Activated T-helper 9 cell treated with anti-CD3 and anti-CD28 coated beads, Interleukin-2, amount 50 U/mL, for 16 hours (primary cell): ENCODE measurements at places on chromosomes 2 and 18.
A peak's percentile ranks its signal among the peaks of the same experiment; 100 is the strongest.

- DNase-seq: no peak
These were observed 88.1 kb downstream of the ASXL2 start for GRCh38 chr2:25790074-25790790.

DNA sequence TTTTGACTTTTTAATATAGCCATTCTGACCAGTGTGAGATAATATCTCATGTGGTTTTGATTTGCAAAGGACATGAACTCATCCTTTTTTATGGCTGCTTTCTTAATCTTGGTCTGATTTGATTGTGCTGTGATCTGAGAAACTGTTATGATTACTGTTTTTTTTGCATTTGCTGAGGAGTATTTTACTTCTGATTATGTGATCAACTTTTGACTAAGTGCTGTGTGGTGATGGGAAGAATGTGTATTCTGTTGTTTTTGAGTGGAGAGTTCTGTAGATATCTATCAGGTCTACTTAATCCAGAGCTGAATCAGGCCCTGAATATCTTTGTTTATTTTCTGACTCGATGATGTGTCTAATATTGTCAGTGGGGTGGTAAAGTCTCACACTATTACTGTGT, 16.8 kb downstream of the SP140L start:
- DNase-seq: no peak

- no peak for DNase-seq
These were observed 104.2 kb downstream of the TPGS2 start for GRCh38 chr18:36724591-36725001.

GRCh38 chr2:120421126-120421829, 75.3 kb downstream of the INHBB start:
- DNase-seq: no peak

- no peak for DNase-seq
These were observed 146.7 kb upstream of the VRK2 start for GRCh38 chr2:57899898-57900297.

GRCh38 chr18:37429791-37430190, 135.8 kb downstream of the CELF4 start:
- DNase-seq: no peak

GRCh38 chr2:9554921-9555296, 721 bp downstream of the ADAM17 start:
- DNase-seq: peak; percentile 5

DNA sequence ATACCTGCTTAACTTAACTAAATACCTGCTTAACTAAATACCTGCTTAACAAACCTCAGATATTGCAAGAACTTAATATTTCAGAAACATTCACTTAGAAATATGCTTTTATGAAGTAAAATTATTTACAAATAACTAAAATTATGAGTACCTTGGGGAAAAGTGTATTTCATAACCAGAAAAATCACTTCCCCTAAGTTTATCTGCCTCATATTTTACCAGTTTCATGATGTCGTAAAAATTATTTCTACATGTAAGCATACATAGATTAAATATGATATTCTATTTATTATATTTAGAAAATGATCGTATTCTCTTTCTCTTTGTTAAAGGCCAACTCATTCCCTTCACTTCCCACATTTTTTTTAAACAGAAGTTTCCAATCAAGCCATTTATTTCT, 41.5 kb upstream of the DSC1 start:
- no peak for DNase-seq

GRCh38 chr18:59142274-59142673, 2.6 kb downstream of the SEC11C start:
- DNase-seq: no peak

DNA sequence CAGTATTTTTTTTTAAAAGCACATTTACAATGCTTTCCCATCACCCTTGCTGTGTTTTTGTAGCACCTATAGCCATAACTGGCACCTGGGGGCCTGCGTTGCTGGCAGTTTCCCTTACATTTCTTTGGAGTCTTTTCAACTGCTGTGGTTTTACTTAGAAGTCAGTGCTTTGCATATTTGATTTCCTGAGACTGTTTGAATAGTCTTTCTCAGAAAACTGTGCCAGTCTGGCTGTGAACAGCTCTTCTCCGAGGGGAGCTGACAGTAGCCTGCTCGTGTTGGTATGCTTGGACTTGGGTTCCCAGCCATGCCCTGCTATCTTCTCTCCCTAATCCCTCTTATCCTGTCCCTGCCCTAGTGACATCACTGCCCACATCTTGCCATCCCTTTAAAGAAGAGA, 81.5 kb downstream of the DPP4 start:
- DNase-seq: peak; percentile 33

- peak; percentile 30 for DNase-seq
These were observed 147.6 kb upstream of the HDAC4 start for GRCh38 chr2:239548451-239548871.

DNA sequence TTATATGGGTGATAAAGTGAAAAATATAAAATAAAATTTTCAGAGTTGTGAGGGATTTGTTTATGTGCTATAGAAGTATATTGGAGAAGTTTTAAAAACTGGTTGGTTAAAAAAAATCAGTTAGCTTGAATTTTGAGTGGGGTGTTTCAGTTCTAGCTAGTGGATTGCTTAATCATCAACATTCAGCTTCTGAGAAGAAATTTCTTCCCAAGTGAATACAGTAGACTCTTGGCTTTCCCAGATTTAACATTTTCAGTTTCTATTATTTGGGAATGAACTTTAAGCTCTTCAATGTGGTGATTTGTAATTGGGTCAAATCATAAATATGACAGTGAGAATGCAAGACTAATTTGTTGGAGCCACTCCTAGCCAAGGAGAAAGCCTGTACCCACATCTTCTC, 120.8 kb downstream of the PLCL1 start:
- DNase-seq: no peak

GRCh38 chr2:46711156-46711555, 204.4 kb downstream of the MCFD2 start:
- DNase-seq: no peak

DNA sequence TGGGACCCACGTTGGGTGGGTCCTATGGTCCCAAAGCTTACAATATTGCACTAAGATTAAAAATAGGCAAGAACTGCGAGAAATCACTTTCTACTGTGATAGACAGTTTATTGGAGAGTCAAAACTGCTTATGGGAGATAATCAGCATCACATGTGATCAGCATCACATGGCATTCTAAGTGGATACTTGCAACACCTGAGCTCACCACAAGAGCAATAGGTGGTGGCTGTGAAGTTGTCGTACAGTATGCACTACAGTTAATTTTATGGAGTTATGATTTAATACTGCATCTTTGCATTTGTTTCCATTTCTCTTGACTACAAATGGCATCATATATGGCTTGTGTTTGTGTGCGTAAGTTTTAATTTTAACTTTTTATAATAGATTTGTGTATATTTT, 11.6 kb downstream of the PNO1 start:
- DNase-seq: no peak

- DNase-seq: no peak
These were observed 668.9 kb upstream of the CHAC2 start for GRCh38 chr2:53098696-53099078.

DNA sequence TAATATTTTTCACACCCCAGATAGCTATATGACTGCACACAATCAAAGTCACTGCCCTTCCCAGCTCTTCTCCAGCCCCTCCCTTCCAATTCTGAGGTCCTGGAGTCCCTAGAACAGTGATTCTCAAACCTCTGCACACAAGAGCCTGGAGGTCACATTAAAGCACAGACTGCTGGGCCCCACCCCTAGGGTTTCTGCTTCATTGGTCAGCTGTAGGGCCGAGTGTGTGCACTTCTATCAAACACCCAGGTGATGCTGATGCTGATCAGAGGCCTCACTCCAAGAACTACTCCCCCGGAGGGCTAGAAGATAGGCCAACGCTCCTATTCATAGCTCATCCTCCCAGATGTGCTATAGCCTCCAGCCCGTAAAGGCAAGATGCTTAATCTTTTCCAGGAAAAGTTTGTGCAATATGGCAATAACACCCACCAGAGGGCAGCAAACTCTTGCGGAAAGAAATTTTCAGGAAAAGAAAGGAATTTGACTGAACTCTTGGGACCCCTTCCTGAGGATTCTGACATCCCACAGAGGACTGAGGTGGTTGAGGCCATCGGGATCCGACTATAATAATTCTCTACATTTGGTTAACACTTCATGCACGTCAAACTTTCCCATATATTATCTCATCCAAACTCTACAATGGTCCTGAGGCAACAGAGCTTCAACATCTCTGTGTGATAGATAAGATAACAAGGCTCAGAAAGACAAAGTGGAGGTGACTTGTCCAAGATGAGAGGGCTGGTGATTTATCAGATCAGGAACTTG, 194.2 kb upstream of the PKDCC start:
- no peak for DNase-seq

- no peak for DNase-seq
These were observed 21.9 kb downstream of the HJURP start for GRCh38 chr2:233832414-233832813.

DNA sequence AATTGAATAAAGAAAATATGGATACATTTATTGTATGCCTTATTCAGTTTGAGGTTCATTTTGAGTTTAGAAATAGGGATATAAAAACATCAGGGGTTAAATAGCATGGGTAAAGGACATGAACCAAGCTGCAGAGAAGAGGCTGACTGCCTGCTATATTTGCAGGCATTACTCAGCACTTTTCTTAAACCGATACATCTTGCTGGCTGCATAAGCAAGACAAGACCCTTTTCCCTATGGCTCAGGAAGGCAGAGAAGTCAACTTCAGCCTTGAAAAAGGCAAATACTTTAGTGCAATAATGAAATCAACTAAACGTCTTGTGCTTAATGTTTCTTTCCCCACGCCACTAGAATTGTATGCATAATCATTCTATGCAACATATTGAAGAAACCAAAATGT, 36.4 kb downstream of the SCN1A start:
- no peak for DNase-seq

DNA sequence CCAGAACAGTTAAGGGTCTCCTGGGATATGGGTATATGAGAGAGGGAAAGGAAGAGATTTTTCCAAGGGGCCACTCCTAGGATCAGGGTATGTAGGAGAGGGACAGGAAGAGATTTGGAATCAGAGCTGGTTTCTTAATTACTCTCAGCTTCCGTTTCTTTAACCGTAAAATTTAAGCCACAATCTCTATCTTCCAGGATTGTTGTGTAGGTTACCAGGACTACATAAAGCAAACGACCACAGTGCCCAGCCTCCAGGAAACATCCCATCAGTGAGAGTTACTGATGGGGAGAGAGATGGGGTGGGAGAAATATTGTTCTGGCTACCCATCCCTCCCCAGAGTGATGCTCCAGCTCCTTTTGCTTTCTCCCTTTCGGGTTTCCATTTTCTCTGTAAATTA, 114.6 kb upstream of the THUMPD2 start:
- no peak for DNase-seq

DNA sequence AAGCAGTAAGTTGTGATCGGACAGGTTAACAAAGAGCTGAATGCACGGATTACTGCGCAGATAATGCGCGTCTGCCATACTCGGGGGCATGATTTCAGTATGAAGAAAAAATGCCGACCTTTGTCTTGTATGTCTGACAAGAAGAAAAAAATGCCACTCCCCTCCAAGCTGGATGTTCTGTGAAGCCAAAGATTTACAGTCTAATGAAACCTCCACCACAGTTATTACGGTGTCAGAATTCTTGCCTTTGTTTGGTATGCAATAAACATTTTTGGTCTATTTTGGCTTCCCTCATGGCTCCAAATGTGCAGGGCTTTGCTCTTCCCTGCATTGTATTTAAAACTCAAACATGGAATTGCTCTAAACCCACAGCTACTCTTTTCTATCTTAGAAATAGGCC, 72.2 kb upstream of the THUMPD2 start:
- no peak for DNase-seq

- no peak for DNase-seq
These were observed 11.3 kb upstream of the ID2 start for GRCh38 chr2:8670580-8670979.

DNA sequence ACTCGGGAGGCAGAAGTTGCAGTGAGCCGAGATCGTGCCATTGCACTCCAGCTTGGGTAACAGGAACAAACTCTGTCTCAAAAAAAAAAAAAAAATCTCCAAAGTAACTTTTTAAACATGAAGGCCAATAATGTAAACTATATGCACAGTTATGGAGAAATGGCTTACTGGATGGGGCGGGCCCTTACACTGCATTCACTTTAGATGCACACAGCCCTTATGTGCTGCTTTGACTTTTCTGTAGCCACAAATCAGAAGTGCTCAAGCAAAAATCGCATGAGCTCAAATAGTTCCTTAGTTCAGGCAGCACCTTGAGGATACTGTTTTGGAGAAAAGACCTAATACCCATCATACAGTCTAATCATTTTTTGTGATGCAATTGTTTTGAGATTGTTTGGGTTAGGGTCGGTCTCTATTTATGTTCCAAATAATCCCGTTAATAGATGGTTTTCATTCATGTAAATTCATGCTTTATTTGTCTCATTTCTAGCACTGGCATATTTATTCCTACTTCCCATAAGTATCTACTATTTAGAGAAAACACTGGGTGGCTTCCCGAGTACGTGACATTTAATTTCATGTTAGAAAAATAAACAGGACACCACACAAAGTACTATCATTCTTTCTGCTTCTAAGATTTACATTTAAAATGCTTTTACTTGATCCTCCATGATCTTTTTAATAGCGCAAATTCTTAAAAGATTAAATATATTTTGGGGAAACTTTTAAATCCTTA, 34.7 kb downstream of the RBMS1 start:
- no peak for DNase-seq

GRCh38 chr2:45278365-45279078, 269.3 kb upstream of the SIX2 start:
- no peak for DNase-seq

GRCh38 chr2:219058541-219059374, 2.0 kb downstream of the IHH start:
- DNase-seq: no peak

- DNase-seq: no peak
These were observed 494.4 kb downstream of the TMX3 start for GRCh38 chr18:68220458-68220857.

DNA sequence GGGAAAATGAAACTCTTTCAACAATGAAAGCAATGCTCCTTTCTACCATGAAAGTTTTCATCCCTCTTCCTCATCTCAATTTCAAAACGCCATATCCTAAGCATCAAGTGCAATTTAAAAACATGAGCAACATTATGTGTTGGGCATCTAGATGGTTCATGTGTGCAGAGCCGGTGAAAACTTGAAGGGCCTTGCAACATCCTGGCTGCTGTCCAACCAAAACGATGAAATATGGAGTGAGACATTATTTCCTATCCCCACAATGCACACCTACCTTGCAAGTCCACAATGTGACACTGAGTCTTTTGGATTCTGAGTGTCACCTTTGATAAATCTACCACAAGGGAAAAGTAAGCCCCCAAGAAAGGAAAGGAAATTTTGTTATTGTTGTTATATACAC, 110.0 kb downstream of the NCKAP5 start:
- DNase-seq: no peak
